ENCODE measurements at places on chromosomes 1 and 21.
A peak's percentile ranks its signal among the peaks of the same experiment; 100 is the strongest.

DNA sequence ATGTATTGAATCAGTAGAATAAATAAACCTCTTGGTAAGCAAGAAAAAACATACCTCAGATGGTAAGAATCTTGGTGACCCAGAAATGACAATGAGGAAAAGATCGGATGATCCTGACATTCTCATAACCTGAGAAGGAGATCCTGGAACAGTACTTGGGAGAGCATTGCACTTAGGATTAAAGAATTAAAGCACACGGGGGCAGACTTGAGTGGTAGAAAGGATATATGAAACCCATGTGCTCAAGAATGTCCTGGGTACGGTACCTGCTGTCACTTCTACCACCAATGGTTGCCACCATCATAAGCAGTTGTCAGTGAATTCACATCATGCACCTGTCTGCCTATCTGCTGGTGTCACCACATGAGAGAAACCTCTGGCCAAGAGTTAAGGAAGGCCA lies 108.9 kb upstream of the GJB5 start:
- DNase-seq, result no peak

DNA sequence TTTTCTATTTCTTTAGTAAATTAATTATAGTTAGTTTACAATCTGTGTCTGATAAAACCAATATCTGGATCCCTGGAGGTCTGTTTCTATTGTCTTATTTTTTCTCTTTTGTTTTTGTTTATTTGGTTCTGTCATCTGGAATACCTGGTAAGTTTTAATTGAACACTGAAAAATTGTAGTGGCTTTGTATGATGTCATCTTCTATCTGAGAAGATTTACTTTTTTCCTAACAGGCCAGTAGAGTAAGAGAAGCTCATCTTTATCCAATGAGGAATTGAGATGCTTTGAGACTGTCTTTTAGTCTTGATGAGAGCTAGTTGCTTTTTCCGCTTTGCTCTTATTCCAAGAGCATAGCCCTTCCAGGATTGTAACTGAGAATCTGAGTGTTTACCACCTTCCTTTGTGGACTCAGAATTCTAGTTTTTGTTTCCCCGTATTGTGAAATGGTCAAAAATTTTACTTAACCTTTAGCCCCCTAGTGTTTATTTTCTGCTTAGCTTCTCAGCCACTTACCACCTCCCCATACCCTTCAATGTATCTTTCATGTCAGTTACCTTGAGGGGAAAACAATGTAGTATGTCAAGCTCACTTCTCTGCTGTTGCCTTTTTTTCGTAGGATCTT lies 25.0 kb downstream of the PTGFRN start:
- no peak for DNase-seq

GRCh38 chr1:23763041-23763577 lies 15.1 kb upstream of the PITHD1 start:
- no peak for DNase-seq

- DNase-seq, result no peak
These were observed 55.1 kb downstream of the AGPAT3 start for GRCh38 chr21:43919871-43920801.

GRCh38 chr1:47527653-47528272 lies 89.9 kb downstream of the FOXD2 start:
- no peak for DNase-seq

- DNase-seq, result no peak
These were observed 250.9 kb upstream of the SGIP1 start for GRCh38 chr1:66282891-66283621.

- DNase-seq, result no peak
These were observed 789.2 kb upstream of the RGS18 start for GRCh38 chr1:191368891-191369654.

GRCh38 chr1:246497331-246497915 lies 9.7 kb downstream of the SMYD3 start:
- DNase-seq, result no peak

- DNase-seq, result no peak
These were observed 20.2 kb downstream of the RCOR3 start for GRCh38 chr1:211279340-211279739.

- no peak for DNase-seq
These were observed 120.7 kb downstream of the RPS6KC1 start for GRCh38 chr1:213171711-213172110.

GRCh38 chr21:29511096-29511495 lies 212.4 kb downstream of the BACH1 start:
- no peak for DNase-seq

GRCh38 chr1:211697356-211697755 lies 21.9 kb upstream of the NEK2 start:
- no peak for DNase-seq

GRCh38 chr1:204261746-204262505 lies 48.1 kb upstream of the GOLT1A start:
- DNase-seq, result no peak

DNA sequence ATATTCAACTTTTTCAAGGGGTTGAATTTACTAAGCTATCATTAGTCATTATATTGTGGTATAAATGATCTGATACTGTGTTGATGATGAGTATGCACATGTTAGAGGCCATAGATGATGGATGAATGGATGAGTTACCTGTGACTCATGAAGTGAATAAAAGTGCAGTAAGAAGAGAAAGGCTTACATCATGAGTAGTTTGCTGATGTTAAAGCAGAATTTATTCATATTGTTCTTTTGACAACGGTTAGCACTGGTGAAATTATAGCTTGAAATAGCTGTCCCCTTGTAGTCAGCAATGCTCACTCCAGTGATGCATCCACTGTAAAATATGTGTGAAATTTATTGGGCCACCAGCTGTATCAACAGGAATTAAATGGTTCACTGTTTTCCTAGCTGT lies 541.0 kb upstream of the ZRANB2 start:
- no peak for DNase-seq

DNA sequence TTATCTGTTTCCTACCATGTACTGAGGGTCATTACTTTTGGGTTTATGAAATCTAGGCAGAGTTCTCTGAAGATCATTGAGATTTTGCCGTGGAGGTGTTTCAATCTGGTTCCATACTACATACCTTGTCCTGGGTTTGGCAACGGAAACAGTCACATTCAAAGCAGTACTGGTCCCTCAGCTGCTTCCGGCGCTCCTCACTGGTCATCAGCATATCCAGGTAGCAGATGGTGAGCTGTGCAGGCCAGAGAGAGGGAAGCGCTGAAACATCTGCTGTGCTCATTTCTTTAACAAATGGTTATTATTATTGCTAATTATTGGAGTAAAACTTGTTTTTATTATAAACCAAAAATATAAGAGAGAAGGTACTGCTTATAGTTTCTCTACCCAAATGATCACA lies 591.7 kb downstream of the SMYD3 start:
- no peak for DNase-seq

DNA sequence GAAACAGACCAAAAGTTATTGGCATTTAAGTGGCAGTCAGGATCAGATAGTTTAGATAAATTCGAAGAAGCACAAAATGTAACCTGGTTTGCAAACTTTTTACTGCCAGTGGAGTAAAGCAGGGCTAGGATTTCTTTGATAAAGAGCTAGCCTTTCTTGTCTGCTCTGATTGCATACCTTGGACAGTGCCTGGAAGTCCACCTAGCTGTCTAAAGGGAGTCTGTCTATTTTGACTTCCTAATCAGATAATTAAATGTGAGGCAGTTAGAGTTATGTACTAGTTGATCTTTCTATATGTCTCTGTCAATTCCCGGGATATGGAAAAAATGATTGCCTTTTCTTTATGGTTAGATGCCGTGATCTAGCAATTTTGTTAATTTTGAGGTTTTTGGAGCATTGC lies 4.1 kb downstream of the GPSM2 start:
- no peak for DNase-seq

GRCh38 chr1:47174656-47175020 lies 15.2 kb downstream of the PDZK1IP1 start:
- no peak for DNase-seq

- DNase-seq, result no peak
These were observed 557.2 kb upstream of the BEND5 start for GRCh38 chr1:49333906-49334305.

GRCh38 chr1:222223010-222223409 lies 324.9 kb downstream of the HHIPL2 start:
- no peak for DNase-seq

DNA sequence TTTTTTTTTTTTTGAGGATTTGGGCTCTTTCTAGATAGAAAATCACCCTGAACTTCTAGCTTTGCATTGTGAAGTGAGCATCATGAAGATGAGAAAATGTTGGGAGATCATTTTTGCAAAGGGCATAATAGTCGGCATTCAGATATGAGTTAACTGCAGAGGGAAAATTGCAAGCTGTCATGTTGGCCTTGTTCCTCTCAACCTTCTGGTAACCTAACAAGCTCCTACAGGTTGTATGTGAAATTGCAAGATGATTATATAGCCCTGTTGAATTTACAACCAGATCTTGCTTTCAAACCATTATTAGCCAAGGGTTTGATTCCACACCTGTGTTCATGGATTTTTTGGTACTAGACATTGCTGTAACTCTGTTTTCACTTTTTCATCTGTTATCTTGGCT lies 2.2 kb downstream of the ELOA start:
- DNase-seq, result peak; percentile 47

- no peak for DNase-seq
These were observed 63.4 kb downstream of the B3GALT5 start for GRCh38 chr21:39675993-39676661.

- no peak for DNase-seq
These were observed 72.6 kb upstream of the IPO9 start for GRCh38 chr1:201756406-201756805.

- DNase-seq, result no peak
These were observed 514.9 kb upstream of the PKN2 start for GRCh38 chr1:88169139-88169538.

- DNase-seq, result no peak
These were observed 99.1 kb downstream of the PPIAL4G start for GRCh38 chr1:148383966-148384365.

DNA sequence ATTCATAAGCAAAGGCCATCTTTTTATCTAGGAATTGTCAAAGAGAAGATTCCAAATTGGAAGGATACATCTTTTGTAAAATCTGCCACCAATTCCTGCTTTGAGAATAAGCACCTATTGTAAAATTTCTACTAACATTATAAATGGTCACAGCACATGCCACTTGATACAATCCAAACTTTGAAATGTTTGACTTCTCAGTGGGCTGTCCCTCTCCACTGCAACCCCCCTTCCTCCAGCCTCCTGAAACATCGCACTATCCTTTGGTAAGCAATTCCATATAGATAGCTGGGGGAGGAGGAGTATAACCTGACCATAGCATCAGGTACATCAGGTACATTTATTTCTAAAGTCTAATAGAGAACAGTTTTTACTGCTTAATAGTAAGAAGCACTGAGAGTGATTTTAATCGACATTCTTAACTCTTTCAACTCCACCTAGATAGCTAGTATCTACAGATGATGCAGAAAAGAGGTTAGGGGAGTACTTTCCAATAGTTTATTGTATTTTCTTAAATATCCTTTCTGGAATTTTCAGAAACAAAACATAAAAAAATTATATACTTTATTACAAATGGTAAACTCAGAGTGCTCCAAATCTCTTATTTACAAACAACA lies 2.9 kb downstream of the JUN start:
- DNase-seq, result no peak

GRCh38 chr1:81351864-81352263 lies 448.9 kb upstream of the ADGRL2 start:
- DNase-seq, result no peak

GRCh38 chr1:201982082-201982622 lies 296 bp upstream of the RNPEP start:
- DNase-seq, result no peak

DNA sequence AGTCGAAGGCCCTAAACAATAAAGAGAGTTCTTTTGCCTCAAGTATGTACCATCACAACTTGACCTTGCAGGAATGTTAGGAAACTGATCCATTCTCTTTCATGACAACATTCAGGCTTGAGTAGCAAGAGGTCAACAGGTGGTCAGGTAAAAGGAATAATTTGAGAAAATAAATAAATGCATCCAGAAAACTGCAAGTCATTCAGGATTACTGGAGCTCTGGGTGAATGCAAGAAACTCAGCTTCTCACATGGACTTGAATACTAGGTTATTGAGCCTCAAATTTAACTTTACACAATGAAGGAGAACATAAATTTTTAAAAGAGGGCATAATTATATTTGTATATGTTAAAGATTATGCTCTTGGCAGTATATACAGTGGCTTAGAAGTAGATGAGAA lies 76.5 kb downstream of the TTLL7 start:
- no peak for DNase-seq

DNA sequence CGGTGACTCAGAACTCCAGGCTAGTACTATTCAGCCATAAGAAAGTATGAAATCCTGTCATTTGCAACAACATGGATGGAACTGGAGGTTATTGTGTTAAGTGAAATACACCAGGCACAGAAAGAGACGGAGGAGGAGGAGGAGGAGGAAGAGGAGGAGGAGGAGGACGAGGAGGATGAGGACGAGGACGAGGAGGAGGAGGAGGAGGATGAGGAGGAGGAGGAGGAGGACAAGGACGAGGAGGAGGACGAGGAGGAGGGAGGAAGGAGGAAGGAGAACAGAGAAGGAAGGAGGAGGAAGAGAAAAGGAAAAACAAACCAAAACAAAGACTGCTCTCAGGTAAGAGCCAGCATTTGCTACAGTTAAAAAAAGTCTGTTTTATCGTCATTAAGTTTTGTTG lies 178.7 kb downstream of the NPHP4 start:
- no peak for DNase-seq

DNA sequence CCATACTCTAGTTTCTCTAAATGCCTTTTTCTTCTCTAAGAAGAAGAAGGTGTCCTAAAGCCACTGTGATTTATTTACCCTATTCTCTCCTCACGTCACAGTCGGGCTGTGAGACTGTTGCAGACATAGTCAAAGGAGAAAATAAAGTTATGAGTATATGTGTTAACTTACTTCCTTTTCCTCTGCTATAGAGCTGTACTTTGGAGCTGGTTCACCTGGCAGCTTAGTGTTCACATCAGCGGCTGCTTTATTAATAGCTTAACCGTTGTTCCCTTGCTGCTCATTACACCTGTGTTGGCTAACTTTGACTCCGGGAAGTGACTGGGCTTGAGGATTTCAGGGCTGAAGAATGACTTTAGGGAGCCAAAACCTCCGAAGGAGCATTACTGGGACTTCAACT lies 3.6 kb downstream of the PFKFB2 start:
- no peak for DNase-seq

GRCh38 chr1:14412235-14412634 lies 186.2 kb upstream of the KAZN start:
- no peak for DNase-seq

- DNase-seq, result no peak
These were observed 62.7 kb upstream of the LRRC8D start for GRCh38 chr1:89758156-89758555.

GRCh38 chr1:91608876-91609275 lies 108.2 kb downstream of the CDC7 start:
- DNase-seq, result no peak

DNA sequence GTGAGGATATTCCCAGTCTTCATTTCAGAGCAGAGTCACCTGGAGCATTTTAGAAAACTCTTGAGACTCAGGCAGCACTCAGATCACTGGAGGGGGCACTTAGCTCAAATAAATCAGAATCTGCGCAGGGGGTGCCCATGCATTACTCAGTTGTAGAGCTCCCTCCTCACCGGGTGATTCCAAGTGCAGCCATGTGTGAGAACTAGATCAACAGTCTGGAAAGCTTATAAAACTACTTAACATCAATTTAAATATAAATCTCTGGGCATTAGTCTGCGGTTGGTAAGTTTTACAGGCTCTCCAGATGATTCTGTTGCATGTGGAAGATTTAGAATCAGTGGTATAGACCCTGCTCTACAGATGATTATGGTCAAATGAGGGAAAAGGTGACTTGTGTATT lies 128.6 kb downstream of the ST6GALNAC3 start:
- no peak for DNase-seq

GRCh38 chr1:157286096-157286495 lies 147.9 kb upstream of the ETV3 start:
- no peak for DNase-seq

Data from GM12891 (cell line).